ENCODE measurements at places on chromosomes 4 and X.

- no peak for DNase-seq
These were observed 17.0 kb upstream of the GABRA4 start for GRCh38 chr4:47010347-47010911.

GRCh38 chr4:11428231-11428898 is at the start of gene HS3ST1:
Gene HS3ST1 (minus strand): TSS chr4:11428894. CDS start chr4:11400005, 28,889 bp downstream.
- DNase-seq: no peak

- DNase-seq: no peak
These were observed 280.0 kb downstream of the ANKRD50 start for GRCh38 chr4:124432500-124432899.

GRCh38 chr4:125397226-125397625 is 82.5 kb downstream of the FAT4 start:
- DNase-seq: no peak

- DNase-seq: peak; percentile 84
These were observed at the start of gene NKX6-1 for GRCh38 chr4:84498935-84499623. Gene NKX6-1 (minus strand): TSS chr4:84499292. CDS start chr4:84498228, 1,064 bp downstream.

- no peak for DNase-seq
These were observed 17.8 kb downstream of the SCD5 start for GRCh38 chr4:82780752-82781231.

GRCh38 chrX:30343206-30343605 is 34.0 kb upstream of the NR0B1 start:
- DNase-seq: no peak

DNA sequence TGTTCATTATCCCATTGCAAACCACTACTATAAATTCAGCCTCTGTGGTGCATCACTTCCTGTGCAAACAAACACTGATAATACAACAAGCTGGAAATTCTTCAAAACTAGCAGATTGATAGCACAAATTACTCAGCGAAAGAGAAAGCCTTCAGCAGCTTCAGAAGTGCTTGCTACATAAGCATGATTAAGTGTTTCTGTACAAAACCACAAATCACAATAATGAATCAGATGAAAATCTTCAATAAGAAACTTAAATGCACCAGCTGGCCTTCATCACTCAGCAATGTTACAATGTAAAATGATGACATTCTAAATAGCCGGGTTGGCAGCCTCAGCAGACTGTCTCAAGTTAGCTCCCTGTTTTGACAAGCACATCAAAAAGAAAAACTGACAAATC is 262.2 kb downstream of the SPOCK3 start:
- no peak for DNase-seq

DNA sequence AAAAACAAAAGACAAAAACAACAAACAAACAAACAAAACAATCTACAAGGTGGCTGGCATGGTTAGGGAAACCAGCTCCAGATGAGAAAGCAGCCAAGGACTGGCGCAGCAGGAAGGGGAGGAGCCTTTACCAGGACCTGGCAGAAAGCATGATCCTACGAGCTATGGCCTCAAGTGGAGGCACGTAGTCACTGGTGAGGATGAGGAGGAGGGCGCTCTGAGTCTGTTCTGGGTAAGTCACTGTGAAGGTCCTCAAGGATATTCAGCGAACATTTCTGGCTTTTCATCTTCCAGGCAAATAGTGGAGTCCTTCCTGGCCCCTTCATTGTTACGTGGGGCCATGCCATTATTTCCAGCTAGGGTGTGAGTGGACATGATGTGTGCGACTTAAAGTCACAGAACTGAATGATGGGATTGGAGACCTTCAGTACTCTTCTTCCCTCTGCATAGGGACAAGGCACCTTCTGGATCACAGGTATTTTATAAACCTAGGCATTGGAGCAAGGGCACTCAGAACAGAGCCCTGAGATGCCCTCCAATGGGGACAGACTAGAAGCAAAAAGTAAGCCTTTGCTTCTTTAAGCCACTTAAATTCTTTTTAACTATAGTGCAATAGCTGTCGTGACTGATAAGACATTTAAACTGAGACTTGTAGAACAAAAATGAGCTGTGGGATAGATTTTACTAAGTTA is 771.3 kb downstream of the RAB28 start:
- no peak for DNase-seq

DNA sequence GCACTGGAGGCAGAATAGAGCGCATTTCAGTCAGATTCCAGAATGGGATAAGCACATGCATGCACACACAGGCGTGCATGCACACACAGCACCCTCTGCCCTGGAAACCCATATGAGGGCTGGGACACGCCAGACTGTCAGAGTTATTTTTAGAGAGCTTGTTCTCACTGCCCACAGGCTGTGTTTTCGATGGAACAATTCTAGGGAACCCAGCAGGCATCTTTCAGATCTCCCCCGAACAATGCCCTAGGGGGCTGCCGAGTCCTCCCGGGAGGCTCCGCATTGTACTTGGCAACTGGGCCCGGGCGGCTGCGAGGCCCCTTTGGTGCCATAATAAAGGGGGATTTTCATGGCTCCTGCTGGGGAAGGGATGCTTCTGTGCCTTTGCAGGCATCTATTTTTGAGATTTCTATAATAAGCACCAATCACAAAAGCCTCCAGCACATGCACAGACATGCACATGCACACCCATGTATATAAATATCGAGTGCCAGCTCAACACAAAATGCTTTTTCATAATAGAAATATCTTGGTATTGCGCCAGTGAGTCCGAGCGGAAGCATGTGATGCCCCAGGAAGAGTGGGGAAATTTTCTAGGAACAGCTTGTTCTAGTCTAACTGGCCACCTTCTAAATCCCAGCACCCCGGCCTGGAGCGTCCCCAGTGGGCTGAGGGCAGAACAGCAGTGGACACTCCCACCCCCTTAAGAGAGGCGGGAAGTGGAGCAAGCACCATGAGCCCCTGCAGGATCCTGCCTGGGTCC is 88.5 kb downstream of the PHKA2 start:
- no peak for DNase-seq

- no peak for DNase-seq
These were observed 94.1 kb upstream of the HPRT1 start for GRCh38 chrX:134365904-134366303.

DNA sequence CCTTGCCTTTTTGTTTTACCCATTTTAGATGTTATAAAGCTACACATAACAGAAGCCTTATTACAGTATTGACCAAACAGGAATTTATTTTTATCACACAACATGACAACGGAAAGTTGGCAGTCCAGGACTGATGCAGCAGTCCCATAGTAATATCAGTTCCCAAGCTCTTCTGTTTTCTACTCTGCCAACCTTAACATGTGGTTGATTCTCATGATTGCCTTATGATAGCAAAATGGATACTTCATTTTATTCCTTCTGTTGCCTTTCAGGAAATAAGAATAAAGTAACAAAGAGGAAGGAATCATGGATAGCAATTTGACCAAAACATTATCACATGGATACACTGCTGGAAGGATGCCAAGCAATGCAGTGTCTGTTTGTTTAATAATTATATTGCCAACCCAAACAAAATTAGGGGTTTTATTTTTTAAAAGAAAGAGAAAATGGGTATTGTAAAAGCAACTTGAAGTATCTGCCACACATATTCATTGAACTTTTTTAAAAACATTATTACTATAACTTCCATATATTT is 275.7 kb downstream of the STPG2 start:
- no peak for DNase-seq

- DNase-seq: no peak
These were observed 37.2 kb downstream of the WDR44 start for GRCh38 chrX:118383120-118383519.

GRCh38 chr4:42150653-42151567 is 1.5 kb downstream of the BEND4 start:
- no peak for DNase-seq

DNA sequence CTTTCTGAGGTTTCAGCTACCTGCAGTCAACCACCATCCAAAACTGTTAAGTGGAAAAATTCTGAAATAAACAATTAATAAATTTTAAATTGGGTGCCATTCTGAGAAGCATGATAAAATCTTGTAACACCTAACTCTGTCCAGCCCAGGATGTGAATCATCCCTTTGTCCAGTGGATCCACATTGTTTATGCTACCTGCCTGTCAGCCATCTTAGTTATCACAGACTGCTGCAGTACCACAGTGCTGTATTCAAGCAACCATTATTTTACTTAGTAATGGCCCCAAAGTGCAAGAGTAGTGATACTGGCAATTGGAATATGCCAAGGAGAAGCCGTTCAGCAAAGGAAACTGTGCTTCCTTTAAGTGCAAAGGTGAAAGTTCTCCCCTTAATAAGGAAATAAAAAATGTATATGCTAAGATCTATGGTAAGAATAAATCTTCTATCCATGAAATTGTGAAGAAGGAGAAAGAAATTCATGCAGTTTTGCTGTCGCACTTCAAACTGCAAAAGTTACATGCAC is 20.6 kb downstream of the CAMK2D start:
- no peak for DNase-seq

- no peak for DNase-seq
These were observed 1109.0 kb upstream of the IGFBP7 start for GRCh38 chr4:58219179-58219578.

Data from SW 1271 (cell line).